Suppressor macrophage (primary cell): ENCODE measurements at places on chromosomes 16 and 17.
A peak's percentile ranks its signal among the peaks of the same experiment; 100 is the strongest.

GRCh38 chr17:19727501-19728078, 11.2 kb upstream of the SLC47A2 start:
- peak; percentile 91 for DNase-seq

DNA sequence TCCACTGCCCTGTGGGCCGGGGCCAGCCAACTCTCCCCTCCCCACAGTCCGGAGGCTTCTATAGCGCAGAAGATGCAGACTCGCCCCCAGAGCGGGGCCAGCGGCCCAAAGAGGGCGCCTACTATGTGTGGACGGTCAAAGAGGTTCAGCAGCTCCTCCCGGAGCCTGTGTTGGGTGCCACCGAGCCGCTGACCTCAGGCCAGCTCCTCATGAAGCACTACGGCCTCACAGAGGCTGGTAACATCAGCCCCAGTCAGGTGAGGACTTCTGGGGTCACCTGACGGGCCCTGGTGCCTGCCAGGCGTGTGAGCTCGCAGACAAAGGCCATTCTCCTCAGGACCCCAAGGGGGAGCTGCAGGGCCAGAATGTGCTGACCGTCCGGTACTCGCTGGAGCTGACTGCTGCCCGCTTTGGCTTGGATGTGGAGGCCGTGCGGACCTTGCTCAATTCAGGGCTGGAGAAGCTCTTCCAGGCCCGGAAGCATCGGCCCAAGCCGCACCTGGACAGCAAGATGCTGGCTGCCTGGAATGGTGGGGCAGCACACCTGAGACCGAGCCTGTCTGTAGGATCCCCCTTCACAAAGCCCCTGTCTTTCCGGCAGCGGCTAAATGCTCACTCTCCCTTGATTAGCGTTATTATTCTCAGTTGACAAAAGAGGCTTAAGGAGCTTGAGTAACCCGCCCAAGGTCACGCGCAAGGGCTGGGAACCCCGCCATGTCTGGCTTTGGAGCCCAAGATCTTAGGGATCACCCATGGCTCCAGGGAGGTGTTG, 3.9 kb downstream of the SPATA20 start:
- DNase-seq = peak; percentile 85

- no peak for DNase-seq
These were observed 22.8 kb upstream of the SLC5A11 start for GRCh38 chr16:24822974-24823373.

- peak; percentile 82 for DNase-seq
These were observed 624.3 kb downstream of the MAF start for GRCh38 chr16:78976212-78976611.

GRCh38 chr16:11542069-11542744, 44.5 kb downstream of the LITAF start:
- DNase-seq = no peak

DNA sequence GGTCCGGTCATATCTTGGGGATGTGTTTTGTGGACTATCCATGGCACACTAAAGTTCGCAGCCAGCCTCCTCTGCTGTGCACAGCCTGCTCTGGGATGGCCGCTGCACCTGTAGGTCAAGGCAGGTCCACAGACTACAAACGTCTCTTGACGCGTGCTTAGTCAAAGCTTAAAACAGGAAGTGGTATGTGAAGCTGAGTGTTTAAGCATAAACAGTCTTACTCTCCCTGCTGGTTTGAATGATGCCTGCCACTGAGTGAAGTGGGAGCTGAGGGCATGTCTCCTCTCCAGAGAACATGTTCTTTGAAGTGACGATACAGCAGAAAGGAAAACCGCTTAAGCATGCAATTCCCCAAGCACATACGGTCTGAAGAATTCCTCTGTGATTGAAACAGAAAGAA, 365.6 kb downstream of the SLC39A11 start:
- peak; percentile 13 for DNase-seq

DNA sequence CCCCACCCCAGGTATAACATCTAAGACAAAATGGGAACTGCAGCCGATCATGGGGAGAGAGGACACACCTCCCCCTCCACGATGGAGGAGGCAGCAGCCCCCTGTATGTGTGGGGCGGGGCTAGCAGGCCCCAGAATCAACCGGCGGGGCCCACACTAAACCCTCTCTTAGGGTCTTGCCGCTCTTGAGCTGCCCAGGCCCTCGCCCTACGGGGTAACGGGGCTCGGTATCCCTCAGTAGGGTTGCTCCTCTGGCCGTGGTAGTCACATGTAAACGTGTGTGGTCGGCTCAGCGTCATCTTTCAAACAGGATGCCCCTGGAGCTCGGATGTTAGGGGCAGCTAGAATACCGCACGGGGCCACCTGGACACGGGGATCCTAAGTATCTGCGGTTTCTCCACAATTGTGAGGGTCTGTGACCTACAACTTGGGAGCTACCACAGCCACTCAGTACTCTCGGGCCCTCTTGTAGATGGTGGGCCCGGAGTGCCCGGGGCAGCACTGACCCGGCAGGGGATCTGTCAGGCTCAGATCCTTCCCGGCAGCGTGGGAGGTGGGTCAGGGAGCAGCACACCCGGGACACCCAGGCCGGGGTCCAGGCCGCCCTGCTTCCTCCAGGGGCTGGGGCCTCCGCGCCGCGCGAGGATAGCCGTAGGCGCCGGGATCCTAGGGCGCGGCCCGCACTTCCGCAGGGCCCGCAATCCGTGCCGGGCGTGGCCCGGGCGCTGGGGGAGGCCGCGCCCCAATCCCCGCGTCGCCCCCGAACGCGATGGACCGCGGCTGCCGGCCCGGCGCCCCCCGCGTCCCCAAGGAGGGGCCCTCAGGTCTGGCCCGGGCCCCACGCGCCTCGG, 781 bp downstream of the ARHGDIA start:
- peak; percentile 77 for DNase-seq

DNA sequence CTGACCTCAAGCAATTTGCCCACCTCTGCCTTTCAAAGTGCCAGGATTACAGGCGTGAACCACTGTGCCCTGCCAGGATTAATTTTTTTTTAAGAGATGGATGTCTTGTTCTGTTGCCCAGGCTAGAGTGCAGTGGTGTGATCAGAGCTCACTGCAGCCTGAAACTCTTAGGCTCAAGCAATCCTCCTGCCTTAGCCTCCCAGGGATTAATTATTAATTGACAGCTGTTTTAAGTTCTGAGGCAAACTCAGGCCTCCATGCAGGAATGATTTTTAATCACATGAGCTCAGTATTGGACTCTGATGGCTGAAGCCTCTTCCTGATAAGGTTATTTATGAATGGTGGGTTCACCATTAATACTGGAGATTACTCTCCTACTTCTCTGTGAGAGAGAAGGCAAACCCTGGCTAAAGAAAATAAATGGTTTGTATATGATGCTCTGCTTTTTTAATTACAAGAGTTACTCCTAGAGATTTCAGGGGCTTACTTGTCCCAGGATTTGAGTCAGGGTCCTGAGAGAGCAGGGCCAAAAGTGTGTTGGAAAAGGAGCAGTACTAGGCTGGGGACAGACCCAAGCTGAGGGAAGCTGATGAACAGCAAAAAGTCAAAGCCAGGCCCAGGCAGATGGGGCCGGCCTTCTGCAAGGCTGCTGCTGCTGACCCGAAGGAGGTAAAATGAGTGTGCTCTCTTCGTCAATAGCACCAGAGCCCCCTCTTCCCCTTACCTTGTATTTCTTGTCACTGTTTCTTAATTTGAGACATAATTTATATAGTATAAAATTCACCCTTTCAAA, 56.9 kb upstream of the HAS3 start:
- DNase-seq = no peak

DNA sequence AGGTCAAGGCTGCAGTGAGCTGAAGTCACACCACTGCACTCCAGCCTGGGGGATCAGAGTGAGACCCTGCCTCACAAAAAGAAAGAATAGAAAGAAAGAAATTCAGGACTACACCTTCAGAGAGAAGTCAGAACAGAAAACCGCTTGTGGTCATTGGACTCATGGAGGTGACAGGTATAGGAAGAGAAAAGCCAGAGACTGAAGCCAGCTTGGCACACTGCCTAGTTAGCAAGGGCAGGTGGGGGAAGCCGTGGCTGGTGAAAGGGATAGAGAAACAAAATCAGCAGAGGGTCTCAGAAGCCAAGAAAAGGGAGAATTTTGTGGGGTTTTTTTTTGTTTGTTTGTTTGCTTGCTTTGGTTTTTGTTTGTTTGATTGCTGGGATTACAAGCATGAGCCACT, 32.9 kb upstream of the SKAP1 start:
- DNase-seq = no peak

GRCh38 chr17:48728232-48729231, at the start of gene HOXB13:
HOXB13 (minus strand) TSS chr17:48728750; CDS start chr17:48728593, 157 bp downstream.
- peak; percentile 23 for DNase-seq

DNA sequence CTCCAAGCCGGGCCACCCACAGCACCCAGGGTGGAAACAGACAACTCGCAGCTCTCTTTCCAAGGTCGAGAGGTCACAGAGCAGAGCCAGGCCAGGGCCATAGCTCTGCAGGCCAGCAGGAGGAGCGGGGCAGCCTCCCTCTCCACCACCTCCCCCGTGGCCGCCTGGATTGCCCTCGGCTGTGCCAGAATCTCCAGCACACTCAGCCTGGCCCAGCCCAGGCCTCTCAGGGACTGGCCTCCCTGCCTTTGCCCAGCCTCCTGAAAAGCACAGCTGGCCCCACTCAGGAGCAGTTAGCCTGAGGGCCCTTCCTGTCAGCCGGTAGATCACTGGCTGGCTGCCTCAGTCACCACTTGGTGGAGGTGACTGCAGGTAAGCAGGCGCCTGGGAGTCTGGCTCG, 85.8 kb upstream of the SEC14L1 start:
- DNase-seq = no peak

DNA sequence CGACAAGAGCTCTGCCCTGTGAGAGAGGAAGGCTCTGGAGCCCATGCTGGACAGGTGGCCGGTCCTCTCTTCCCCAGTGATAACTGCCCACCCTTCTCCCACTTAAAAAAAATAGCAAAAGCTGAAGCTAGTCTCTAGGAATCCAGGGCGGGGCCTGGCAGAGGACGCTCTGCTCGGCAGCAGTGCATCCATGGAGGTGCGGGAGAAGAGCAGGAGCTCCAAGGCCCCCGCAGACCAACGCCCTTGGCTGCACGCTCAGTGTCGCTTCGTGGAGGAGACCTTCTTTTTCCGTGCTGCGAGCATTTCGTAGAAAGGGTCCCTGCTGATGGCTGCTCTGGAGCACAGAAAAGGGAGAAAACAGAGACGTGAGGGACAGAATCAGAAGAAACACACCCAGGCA, 98.6 kb upstream of the DNAH17 start:
- DNase-seq = no peak
